Activated T-helper 1 cell treated with Interleukin-2 at 50 U/mL for 16 hours (primary cell): ENCODE measurements at places on chromosomes 7 and 10.
A peak's percentile ranks its signal among the peaks of the same experiment; 100 is the strongest.

GRCh38 chr10:73647211-73647874 is 6.1 kb upstream of the MYOZ1 start:
- no peak for DNase-seq

DNA sequence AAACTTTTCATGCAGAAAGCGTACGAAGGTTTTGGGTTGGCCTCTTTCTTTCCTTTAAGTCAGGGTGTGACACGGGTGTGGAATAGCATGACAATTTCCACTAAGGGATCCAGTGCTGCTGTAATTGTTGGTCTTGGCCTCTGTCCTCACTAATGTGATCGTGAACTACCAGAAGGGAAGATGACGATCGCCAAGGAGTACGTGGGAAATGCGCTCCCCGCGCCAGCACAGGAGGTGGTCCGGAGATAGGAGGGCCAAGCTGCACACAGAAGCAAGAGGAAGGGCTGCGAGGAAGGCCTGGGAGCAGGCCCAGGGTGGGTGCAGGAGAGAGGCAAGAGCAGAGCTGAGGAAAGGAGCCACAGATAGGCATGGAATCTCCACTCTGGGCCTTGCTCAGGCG is 79.7 kb upstream of the PODXL start:
- DNase-seq, result no peak

DNA sequence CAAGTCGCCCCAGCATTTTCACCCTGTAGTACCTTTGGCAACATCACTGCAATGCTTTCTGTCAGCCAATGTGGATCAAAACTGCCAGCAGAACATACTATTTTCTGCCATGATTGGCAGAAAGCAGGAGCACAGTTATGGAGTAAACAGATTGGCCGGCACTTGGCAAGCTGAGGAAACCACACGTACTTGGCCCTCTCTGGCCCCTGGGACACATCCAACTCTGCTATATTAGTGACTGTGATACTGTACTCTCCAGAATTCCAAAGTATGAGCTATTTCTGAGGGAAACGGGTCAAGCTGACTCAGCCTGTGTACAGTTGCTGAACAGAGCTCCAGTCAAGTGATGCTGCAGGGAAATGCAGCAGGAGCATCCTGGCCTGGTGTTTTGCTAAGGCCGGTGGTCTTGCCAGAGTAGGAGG is 39.8 kb upstream of the LANCL2 start:
- no peak for DNase-seq

- DNase-seq, result no peak
Measured at GRCh38 chr10:129627442-129627841, 160.4 kb downstream of the MGMT start.

DNA sequence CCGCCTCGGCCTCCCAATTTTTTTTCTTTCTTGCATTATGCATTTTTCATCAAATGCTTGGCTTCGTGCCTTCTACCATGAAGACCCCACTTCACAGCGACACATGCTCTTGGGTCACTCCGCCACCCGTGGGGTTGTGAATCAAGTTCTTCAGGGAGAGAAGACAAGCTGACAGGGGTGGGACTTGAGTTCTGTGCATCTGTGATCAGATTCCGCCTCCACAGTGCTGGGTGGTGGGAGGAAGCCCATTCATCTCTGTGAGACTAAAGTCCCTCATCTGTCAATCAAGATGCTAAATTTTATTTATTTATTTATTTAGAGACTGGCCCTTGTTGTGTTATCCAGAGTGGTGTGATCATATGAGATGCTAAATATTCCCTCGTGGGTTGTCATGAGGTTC is 333.0 kb downstream of the DPP6 start:
- no peak for DNase-seq

DNA sequence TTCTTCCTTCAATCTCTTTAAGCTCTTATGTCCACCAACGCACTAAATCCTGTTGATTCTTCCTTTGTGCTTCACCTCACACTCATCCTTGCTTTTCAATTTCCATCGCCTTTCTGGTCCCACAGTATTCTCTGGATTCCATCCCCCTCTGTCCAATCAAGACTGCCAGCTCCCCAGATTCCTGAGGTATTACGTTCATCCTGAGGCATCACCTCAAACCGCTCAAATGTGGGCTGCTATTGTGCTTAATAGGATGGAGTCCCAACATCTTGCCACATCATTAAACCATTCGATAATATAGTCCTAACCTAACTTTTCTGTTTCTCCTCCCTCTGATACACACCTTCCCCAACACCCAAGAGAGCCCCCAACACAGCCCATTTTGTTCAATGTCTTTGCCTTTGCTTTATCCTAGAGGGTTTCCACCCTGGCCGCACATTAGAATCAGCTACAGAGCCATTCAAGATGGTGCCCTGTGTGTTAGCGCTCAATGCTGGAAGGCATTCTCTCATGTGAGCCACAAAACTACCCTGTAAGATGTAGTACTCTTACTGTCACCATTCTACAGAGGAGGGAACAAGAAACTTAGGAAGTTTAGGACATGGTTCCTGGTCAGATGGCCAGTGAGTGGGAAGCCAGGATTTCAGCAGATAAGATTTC is 79.5 kb upstream of the LEP start:
- no peak for DNase-seq

DNA sequence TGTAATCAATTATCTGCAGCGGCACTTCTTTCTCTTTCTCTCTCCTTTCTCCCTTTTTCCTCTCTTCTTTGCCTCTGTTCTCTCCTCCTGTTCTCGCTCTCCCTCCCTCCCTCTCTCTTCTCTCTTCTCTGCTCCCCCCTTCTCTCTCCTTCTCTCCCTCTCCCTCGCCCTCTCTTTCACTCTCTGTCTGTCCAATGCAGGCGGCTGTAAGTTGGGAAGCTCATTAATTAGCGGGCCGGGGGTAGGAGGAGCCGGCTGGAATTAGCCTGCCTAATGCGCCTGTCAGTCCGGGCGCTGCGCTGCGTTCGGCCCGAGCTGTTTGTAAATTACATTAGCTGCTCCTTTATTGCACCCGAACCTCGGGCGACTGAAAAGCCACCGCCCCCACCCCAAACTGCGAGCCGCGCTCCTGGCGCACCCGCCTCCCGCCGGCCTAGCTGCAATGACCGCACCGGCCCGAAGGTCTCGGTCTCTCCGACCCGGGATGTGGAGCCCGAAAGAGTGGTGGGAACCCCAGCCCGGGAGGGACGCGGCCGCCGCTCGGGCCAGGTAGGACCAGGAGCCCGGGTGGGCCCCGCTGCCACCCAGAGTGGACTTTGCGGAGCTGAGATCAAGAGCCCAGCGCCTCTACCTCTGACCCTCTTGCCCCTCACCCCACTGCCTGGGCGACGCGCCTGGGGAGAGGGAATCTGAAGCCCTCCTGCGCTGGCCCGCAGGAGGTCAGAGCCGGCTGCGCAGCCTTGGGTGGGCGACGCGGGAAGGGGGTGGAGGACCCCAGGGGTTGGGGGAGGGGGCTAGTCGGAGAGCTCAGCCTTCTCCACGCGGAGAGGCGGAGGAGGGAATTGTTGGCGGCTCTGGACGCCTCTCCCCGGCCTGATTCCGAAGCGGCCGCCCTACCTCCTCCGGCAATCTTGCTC is at the start of gene LBX1:
Gene LBX1, minus strand, starts transcription at position 198 of the 917 bp plus-strand sequence. CDS start 648 bp downstream, outside the sequence.
- no peak for DNase-seq

DNA sequence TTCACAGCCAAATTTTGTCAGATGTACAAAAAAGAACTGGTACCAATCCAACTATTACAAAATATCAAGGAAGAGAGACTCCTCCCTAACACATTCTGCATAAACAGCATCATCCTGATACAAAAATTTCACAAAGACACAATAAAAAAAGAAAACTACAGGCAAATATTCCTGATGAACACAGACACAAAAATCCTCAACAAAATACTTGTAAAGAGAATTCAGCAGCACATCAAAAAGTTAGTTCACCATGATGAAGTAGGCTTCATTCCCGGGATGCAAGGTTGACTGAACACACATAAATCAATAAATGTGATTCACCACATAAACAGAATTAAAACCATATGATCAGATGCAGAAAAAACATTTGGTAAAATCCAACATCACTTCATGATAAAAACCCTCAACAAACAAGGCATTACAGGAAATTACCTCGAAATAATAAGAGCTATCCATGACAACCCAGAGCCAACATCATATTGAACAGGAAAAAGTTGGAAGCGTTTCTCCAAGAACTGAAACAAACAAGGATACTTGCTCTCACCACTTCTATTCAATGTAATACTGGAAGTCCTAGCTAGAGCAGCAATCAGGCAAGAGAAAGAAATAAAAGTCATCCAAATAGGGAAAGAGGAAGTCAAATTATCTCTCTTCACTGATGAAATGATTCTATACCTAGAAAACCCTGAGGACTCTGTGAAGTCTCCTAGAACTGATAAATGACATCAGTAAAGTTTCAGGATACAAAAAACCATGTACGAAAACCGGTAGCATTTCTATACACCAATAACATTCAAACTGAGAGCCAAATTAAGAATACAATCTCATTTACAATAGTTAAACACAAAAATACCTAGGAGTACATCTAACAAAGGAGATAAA is 223.1 kb downstream of the REEP3 start:
- DNase-seq, result no peak

DNA sequence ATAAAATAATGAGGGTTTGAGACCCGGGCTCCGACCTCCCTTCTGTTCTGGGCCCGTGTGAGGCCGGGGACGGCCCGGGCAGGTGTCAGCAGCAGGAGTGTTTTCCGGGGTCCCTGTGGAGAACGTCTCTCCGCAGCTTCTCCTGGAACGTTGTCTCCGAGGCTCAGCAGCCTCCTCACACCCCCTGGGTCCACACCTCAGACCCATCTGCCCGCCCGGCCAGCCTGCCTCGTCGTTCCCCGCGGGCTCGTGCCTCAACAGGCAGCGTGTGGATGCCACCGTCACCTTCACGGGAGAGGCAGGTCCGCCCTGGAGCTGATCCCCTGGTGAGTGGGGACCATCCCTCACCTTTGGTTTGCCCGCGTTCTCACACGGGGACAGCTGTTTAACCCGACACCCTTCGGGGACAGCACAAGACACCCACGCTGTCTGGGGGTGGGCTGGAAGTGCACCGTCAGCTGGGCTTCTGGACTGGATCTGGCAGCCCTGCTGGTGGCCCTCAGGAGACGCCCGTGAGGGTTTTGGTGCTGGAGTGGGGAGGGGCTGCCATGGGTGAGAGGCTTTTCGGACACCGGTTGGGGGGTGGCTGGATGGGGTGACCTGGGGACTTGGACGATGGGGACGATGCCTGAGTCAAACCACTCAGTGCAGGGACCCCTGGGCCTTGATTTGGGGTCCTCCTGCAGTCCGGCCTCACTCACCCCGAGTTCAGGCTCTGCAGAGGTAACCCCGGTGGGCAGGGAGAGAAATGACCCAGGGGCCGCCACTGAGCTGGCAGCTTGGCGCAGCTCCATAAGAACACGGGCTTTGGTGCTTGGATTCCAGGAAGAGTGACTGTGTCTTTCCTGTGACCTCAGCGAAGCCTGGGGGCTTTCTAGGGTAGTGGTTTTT is 131.7 kb downstream of the DNAJB6 start:
- DNase-seq, result no peak

DNA sequence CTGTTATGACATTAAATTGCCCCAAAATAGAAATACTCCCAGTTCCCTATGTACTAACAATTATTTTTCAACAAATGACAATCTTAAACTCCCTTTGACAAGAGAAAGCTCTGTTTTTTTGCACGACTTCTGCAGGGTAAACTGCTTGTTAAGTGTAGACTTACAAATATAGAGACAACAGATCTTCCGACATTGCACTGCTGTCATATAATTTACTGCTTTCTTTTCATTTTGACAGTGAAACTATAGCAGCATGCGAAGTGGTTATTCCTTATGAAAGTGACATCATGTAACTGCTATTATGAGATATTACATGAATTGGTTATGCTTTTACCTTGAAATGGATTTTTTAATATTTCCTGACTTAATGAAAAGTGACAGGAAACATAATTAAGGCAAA is 659.9 kb downstream of the SDK1 start:
- no peak for DNase-seq

GRCh38 chr10:22927661-22928403 is at the start of gene ARMC3:
Gene ARMC3, plus strand, starts transcription at chr10:22928053. Its CDS starts 3,944 bp downstream, at chr10:22931997.
- DNase-seq, result peak; percentile 46

- DNase-seq, result no peak
Measured at GRCh38 chr7:27515933-27516332, 146.8 kb downstream of the HIBADH start.

DNA sequence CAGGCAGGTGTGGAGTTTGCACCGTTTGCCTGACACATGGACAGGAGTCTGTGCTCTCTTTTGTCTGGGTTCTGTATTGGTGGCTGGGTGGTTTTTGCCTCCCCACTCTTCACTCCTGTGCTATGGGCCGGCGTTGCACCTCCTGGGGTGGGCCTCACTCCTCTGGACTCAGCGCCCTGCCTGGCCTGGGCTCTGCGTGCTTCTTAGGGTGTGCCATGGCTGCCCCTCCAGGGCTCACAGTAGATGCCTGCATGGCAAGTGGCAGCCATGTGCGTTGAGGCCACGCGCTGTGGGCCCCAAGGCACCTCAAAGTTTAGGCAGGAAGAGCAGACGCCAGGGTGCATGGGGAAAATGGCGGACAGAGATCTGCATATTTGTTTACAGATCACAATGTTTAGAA is 319.8 kb downstream of the ADARB2 start:
- DNase-seq, result no peak

DNA sequence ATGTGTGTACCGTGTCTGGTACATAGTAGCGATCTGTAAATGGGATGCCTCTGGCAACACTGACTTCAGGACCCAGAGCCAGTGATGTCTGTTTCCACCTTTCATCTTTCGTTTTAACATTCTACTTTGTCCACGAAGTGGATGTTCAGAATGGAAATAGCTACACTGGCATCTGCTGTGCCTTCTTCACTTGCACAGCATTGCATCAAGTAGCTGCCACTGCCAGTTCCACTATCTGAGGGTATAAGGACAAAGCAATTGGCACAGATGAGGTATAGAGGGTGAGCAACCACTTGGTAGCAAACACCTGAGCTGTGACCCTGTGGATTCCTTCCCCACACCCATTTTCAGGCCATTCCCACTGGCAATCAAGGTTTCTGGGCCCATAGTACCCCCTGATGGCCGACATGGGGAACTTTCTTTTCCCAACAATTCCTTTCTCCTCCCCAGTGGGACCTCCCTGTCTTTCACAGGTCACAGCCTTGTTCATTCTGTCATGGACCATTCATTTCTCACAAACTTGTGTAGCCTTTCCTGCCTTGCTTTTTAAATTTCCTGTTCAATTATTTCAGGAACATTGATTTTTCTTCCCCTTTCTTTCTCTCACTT is 4.0 kb downstream of the ITGA8 start:
- no peak for DNase-seq

DNA sequence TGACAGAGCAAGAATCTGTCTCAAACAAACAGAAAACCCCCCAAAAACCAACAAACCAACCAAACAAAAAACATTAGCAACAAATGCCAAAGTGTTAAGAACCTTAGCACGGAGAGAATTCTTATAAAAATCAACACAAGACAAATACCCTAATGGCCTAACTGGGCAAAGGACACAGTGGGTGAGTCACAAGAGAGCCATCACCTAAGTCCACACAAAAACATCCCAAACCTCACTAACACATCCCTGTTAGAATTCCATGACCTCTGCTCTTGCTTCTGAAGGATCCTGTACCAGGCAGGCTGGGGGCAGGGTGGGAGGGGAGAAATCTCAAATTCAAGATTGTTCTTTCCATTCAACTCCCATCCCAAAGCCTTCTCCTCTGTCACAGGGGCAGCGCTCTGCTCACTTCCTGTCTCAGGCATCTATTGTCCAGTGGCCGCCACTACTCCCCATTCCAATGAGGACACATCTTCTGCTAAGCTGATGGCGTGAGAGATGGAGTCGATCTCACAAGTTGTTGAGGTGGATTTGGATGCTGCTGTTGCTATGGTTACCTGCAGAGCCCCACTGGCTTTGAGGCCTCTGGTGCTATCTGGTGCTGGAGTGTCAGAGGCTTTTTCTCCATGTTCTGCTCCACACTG is 9.2 kb downstream of the IL15RA start:
- no peak for DNase-seq
